ENCODE measurements at places on chromosomes 2 and 18.

- no peak for DNase-seq
Observed at GRCh38 chr18:45658756-45659155, 43.5 kb downstream of the SLC14A2 start.

- no peak for DNase-seq
Observed at GRCh38 chr2:151953467-151953866, 125.2 kb upstream of the ARL5A start.

- no peak for DNase-seq
Observed at GRCh38 chr2:83253848-83254247, 1205.2 kb downstream of the SUCLG1 start.

DNA sequence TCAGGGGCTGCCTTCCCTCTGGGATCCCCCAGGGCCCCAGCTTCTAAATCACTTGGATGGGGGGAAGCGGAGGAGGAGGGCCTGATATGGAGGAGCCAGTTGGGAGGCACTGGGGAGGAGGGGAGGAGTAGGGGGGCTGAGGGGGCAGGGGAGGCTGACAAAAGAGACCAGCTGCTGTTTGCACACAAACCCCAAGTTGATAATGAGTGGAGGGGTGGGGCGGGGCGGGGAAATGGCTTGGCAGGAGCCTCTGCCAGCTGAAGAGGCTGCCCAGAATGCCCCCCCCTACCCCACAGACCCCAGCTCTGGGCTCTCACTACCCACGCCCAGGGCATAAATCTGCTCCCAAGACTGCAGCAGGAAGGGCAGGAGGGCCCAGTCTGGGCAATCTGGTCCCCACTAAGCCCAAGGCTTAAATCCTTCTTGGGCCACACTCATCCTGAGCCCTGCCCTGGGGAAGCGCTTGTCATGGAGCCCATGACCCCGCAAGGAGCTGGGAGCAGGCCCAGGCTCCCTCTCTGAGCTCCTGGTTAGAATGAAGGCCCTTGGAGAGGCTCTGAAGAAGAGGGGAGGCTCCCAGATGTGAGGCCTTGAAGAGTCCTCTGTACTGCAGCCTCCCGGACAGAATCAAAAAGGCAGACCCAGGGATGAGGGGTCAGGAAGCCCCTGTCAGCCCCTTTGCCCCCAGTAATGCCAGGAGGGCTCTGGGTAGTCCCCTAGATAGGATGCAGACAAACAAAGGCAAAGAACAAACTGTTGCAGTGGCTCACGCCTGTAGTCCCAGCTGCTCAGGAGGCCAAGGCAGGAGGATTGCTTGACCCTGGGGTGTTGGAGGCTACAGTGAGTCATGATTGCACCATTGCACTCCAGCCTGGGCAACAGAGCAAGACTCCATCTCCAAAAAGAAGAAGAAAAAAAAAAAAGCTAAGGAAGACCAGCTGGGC is 24.8 kb upstream of the PTMA start:
- no peak for DNase-seq

GRCh38 chr2:40155728-40156127 is 296.2 kb downstream of the SLC8A1 start:
- DNase-seq: no peak

DNA sequence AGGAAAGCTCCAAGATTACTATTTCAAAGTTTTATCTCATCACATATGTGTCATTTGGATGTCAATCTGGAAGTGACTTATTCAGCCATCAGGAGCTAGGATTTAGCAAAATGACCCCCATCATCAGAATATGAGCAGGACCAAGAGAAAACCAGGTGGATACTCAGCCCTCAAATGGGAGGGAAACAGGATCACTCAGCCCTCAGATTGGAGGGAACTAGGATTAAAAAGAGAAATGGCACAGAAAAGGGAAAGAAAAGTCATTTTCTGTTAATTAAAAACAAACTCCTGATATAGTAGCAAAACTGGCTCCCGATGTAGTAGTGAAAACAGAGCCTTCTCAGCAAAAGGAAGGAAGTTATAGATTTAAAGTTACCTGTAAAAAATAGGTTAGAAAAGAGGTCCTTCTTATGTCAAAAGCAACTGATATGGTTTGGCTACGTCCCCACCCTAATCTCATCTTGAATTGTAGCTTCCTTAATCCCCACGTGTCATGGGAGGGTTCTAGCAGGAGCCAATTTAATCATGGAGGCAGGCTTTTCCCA is 69.0 kb upstream of the MYCN start:
- DNase-seq: no peak

GRCh38 chr2:175062787-175063585 is 57.8 kb upstream of the CHN1 start:
- DNase-seq: no peak

DNA sequence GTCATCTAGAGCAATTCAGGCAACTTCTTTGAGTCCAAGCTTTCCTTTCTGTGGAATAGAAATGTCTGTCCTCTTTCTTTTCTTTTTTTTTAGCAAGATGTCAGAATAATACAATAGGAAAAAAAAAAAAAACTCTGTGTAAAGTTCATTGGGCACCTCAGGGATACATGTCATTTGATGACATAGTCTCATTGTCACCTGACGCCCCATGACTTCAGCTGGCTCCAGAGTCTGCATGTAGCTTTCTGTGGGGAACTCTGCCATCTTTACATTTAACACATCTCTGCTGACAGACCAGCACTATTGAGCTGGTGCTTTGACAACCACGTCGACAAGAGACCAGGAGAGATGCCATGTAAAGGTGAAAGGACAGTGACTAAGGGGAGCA is 172.5 kb upstream of the KLF7 start:
- DNase-seq: no peak

- DNase-seq: no peak
Observed at GRCh38 chr2:190355968-190356644, 12.7 kb downstream of the INPP1 start.

GRCh38 chr2:70733646-70734180 is 34.3 kb downstream of the ADD2 start:
- DNase-seq: no peak

DNA sequence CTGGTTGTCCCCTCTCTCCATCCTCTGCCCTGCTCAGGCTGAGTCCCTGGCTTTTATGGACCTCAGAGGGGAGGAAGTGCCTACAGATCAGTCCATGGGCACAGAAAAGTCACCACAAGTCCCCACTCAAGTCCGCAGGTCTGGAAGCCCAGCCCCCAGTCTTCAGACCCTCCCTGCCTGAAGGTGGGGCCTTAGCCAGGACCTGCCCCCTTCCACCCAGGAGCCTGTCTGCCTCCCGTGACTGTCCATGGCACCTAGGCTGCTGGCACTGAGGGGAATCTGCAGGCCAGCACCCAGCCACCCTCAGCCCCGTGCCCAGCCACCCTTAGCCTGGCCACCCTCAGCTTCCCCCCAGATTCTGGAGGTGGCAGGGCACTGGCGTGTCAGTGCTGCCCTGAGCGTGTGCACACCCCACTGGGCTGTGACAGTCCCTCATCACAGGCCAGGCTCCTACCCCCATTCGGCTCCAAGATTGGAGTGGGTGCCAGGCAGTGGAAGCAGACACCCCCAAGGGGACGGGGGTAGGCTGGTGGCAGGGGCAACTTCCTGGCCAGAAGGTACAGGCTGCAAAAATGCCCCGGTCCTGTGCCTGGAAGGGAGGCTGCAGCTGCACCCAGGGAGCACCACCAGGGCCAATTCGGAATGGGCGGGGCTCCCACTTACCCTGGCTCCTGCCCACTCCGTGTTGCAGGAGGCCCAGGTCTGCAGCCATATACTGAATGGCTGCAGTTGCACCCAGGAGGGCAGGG is 154.7 kb upstream of the RMP24 start:
- DNase-seq: no peak

DNA sequence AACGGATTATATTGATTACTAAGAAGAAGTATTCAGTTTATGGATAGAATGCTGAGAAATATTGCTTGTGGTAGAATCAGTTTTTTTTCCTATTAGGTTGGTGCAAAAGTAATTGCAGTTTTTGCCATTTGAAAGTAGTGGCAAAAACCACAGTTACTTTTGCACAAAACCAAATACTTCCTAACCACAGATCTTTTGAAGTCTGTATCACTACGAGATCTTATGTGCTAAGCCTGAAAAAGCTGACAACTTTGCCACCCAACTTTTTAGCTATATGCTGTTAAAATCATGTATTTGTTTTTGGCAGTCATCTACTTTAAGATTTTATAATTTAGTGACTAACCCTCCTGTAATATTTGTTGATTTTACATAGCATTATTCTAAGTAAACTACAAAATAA is 24.6 kb downstream of the DNAJC10 start:
- no peak for DNase-seq

- DNase-seq: no peak
Observed at GRCh38 chr2:17470855-17471641, 47.2 kb downstream of the RAD51AP2 start.

DNA sequence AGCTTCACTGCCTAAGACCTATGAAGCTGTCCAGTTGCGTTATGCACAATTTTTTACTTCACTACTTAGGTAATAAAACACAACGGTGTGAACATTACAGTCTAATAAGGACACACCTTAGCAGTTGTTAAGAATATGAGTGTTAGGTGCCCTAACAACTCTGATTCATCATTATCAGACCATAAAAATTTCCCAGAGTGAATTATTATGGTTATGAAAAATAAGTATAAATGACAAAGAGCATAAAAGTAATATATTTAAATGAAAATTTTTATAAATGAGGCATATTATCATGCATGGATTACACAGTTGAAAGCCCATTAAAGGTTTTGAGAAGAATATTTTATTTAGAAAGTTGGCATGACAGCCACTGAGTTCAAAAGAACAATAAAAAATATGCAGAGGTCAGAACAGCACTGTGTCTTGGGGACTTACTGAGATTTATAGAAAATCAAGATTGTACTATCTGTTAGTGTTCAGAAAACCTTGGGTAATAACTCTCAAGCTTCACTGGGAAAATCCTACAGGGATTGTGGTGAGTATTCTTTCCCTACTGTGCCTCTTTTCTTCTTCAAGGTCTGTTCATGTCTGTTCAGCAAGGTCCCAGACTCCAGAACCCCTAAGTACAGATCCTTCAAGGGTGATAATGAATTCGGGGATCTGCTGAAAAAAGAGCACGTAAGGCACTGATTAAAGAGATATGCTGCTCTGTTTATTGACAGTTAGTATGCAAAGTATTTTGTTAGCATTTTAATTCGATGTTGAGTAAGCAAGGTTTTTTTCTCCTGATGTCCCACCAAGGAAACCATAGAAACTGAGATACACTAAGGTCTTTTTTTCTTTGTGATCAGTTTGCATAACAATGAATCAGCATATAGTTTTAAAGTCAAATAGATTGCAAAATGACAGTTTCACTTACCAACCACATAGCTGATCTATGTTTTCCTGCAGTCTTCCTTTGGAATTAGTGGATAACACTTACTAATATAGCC is 250.0 kb downstream of the DSEL start:
- no peak for DNase-seq

- DNase-seq: no peak
Observed at GRCh38 chr2:240831594-240832204, 11.7 kb upstream of the KIF1A start.

DNA sequence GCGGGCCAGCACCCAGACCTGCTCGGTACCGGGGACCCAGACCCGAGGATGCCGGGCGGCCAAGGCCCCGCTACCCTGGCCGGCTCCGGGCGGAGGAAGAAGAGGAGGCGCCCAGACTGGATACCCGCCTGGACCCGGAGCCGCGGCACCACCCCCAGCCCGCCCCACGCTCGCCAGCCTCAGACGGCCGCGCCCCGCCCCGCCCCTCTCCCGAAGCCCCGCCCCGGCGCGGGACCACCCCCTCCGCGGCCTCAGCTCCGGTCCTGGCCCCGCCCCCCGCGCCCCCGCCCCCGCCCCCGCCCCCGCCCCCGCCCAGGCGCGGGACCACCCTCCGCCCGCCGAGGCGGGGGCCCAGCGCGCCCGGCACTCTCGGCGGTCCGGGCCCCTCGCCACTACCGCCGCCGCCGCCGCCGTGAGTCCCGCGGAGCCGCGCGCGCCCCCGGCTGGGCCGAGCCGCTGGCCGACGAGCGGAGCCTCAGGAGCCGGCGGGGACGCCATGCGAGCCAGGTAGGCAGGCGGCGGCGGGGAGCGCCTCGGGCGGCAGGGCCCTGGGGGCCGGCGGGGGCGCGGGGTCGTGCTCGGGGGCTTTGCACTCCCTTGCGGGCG is at the start of gene SH3BP4:
TSS of gene SH3BP4 (plus strand) at position 354 of the 606 bp plus-strand sequence. CDS start 82,986 bp downstream, outside the sequence.
- no peak for DNase-seq

DNA sequence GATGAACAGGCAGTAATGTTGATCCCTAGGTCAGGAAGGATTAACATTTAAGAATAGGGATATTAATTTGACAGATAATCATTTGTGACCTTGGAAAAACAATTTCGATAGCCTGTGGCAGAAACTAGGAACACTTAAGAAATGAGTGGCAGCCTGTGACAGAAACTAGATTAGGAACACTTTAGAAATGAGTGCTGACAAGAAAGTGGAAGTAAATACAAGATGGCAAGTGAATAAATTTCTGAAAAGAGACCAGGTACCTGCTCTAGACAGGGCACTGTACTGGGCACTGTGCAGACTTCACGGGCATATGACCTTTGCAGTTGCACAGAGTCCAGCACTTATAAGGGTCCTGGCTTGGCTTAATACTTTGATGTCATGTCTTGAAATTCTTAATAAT is 5.5 kb upstream of the HNRNPA3 start:
- no peak for DNase-seq

GRCh38 chr2:56448403-56449001 is 264.7 kb downstream of the CCDC85A start:
- DNase-seq: no peak

DNA sequence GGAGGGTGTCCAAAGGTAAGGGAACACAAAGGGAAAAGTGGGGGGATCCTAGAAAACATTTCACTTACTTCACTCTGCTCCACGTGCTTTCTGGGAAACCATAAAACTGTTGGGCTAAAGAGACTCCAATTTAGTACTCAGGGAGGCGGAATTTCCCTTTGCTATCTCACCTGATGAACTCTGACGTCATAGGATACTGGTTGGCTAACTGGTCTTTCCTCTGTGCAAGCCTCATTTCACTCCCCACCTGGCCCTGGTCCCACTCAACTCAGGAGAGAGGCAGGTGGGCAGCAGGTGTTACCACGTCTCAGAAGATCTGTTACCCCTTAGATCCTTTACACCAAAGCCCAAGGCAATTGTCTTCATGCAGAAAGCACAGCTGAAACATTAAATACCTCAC is 51.8 kb upstream of the PMAIP1 start:
- DNase-seq: no peak
